ENCODE measurements at places on chromosomes 4 and X. TPM values are rescaled to one million over a fixed set of nuclear protein-coding genes. Genes with fewer than 3 reads are reported as not detected.

GRIA2 gene
- not detected for total RNA-seq

GRCh38 chr4:100288161-100288560 lies 97.9 kb upstream of the DDIT4L start:
- no peak for DNase-seq

DNA sequence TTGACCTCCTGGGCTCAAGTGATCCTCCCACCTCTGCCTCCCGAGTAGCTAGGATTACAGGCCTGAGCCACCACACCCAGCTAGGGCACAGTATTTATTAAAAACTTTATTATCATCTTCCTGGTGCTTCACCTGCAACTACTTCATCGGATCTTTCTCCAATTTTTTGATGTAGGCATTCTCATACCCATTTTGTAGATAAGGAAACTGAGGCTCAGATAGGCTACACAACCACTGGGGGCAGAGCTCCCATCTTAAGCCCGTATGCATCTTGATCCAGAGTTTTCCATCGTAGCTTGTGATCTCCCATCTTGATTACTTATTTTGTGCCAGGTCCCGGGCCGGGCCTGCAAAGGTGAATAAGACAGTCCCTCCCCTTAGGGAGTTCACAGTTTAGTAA lies 68.1 kb upstream of the BCOR start:
- no peak for DNase-seq

DNA sequence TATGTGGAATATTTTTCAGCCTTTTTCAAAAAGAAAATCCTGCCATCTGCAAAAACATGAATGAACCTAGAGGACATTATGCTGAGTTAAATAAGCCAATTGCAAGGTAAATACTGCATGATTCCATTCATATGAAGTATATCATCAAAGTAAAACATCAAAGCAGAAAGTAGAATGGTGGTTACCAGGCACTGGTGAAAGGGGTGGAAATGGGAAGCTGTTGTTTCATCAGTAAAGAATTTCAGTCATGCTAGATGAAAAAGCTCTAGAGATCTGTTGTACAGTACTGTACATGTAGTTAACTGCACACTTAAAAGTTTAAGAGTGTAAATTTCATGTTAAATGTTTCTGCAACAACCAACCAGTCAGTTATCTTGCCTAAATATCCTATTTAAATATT lies 196.8 kb upstream of the ADGRL3 start:
- DNase-seq, result no peak

DNA sequence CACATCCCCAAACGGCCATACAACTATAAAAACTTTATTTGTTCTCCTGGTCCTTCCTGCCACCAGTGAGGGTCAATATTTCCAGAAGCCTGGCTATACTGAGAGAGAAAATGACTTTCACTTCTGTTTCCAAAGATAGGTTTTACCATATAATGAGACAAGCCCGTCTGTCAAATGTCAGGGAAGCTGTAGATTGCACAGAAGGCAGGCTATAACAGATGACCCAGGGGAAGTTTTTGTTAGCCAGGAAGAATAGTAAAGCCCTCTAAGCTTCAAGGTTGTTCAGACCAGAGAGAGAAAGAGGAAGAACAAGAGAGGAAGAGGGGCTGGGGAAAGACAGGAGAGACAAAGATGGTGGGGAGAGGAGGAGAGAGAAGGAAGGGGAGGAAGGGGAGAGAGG lies 217.5 kb downstream of the GBA3 start:
- DNase-seq, result no peak

- no peak for DNase-seq
Observed at GRCh38 chr4:142883040-142883832, 37.1 kb upstream of the INPP4B start.

GPR82 gene
- total RNA-seq, result 0.08 TPM

GRCh38 chr4:829761-830600 lies 4.1 kb upstream of the CPLX1 start:
- DNase-seq, result peak; percentile 39

SPIN2A gene
- total RNA-seq, result 0.46 TPM

- no peak for DNase-seq
Observed at GRCh38 chr4:81360737-81361136, 111.0 kb downstream of the RASGEF1B start.

- no peak for DNase-seq
Observed at GRCh38 chrX:105744291-105744690, 78.0 kb upstream of the NRK start.
